Stomach (tissue), 19 donors: ENCODE measurements at places on chromosomes 5 and 9. TPM values are rescaled to one million over a fixed set of nuclear protein-coding genes. Genes with fewer than 3 reads are reported as not detected.
A peak's percentile ranks its signal among the peaks of the same experiment; 100 is the strongest.

DNA sequence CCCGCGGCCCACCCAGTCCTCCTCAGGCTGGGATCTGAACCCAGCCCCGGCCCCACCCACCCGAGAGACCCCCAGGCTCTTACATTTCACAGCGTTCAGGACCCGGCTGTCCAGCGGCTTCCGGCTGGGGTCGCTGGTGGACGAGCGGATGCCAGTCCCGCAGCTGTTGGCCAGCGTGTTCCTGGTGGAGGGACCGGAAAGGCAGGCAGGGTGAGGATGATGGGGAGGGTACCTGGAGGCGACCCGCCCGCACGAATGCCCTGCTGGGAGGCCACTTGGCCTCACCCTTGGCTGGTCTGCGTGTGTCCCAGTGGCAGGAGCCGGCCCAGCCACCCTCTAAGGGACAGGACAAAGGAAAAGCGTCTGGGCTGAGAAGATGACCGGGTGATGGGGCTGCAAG, 51.9 kb upstream of the UBAC1 start:
- H3K27ac ChIP-seq, result no peak overlapping the region
- DNase-seq, result no peak
- H3K4me3 ChIP-seq, result no peak overlapping the region
- peaks cover 78% of the 10 kb centered on the region for H3K36me3 ChIP-seq
- H3K27me3 ChIP-seq, result no peaks in the 10 kb centered on the region

DNA sequence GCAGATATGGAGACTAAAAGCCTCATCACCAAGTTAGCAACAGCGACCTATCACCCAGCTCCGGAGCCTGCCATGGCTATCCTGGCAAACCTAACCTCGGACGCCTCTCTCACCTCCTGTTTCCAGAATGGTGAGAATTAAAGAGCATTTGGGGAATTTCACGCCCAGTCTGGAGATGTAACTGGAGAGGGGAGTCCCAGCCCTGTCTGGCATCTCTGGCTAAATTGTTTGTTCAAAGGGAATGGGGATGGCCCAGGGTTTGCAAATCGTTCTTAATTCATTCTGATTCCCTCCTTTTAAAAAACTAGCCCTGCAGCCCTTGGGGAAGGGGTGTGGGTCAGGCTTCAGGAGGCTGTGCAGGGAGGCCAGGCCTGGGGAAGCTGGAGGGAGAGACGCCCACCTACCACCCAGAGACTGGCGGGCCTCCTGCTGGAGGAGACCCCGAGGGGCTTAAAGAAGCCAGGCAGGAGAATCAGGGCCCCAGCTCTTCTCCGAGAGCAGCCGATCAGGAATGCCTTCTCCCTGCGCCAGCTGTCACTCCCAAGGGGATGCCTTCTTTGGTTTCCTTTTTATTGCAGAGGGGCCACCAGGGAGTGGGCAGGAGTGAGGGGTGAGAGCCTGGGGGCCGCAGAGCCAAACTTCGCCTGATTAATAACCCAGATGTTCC, 964 bp upstream of the COL5A1 start:
- H3K27ac ChIP-seq, result peak overlapping the region; percentile 95
- H3K4me3 ChIP-seq, result peak overlapping the region; percentile 59
- H3K36me3 ChIP-seq, result no peaks in the 10 kb centered on the region
- H3K27me3 ChIP-seq, result peaks cover 45% of the 10 kb centered on the region
- H3K4me1 ChIP-seq, result peaks cover 20% of the 10 kb centered on the region

- H3K27me3 ChIP-seq, result no peaks in the 10 kb centered on the region
- peaks cover 9% of the 10 kb centered on the region for H3K4me1 ChIP-seq
- H3K27ac ChIP-seq, result peak overlapping the region; percentile 7
- H3K36me3 ChIP-seq, result no peaks in the 10 kb centered on the region
- no peak overlapping the region for H3K4me3 ChIP-seq
- DNase-seq, result peak; percentile 48
Observed at GRCh38 chr5:91219091-91219802, 163.9 kb downstream of the ARRDC3 start.

DNA sequence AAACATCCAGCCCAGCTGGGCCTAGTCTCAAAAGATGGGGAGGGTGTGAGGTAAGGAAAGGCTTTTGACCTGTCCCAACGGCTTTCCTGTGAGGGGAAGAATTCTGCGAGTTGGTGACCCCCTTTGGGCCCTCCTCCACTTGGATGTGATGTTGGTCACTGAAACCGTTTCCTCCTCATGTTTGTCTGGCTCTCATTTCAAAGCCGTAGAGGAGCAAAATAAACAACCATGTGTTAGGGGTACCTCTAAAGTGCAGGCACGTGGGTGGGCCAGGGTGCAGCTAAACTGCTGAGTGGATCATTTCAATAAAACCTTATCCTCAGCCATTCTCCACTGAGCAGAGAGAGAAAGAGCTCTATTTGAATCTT, 84.3 kb upstream of the MELK start:
- peak overlapping the region; percentile 99 for H3K4me3 ChIP-seq
- H3K36me3 ChIP-seq, result no peaks in the 10 kb centered on the region
- H3K27me3 ChIP-seq, result no peaks in the 10 kb centered on the region

DNA sequence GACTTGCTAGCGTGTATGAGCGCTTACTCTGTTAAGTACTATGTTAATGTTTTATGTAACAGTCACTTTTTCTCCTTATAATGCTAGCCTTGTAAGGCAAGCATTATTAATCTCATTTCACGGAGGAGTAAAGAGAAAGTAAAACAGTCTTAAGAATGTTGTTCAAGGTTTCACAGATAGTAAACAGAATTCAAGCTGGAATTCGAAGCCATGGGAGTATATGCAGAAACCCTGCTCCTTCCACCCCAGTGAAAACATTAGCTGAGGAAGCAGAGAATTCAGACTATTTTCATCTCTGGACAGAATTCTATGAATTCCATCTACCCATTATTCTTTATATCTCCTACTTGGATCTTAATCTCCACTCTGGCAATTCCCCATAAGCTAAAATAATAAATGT, 1028.3 kb upstream of the WWC1 start:
- no peaks in the 10 kb centered on the region for H3K4me1 ChIP-seq
- H3K27ac ChIP-seq, result no peak overlapping the region
- H3K4me3 ChIP-seq, result no peak overlapping the region
- H3K27me3 ChIP-seq, result no peaks in the 10 kb centered on the region
- no peaks in the 10 kb centered on the region for H3K36me3 ChIP-seq

GRCh38 chr5:170166101-170166500, 60.4 kb downstream of the FOXI1 start:
- H3K4me1 ChIP-seq, result no peaks in the 10 kb centered on the region
- no peak overlapping the region for H3K4me3 ChIP-seq
- no peaks in the 10 kb centered on the region for H3K27me3 ChIP-seq
- no peak for DNase-seq

DNA sequence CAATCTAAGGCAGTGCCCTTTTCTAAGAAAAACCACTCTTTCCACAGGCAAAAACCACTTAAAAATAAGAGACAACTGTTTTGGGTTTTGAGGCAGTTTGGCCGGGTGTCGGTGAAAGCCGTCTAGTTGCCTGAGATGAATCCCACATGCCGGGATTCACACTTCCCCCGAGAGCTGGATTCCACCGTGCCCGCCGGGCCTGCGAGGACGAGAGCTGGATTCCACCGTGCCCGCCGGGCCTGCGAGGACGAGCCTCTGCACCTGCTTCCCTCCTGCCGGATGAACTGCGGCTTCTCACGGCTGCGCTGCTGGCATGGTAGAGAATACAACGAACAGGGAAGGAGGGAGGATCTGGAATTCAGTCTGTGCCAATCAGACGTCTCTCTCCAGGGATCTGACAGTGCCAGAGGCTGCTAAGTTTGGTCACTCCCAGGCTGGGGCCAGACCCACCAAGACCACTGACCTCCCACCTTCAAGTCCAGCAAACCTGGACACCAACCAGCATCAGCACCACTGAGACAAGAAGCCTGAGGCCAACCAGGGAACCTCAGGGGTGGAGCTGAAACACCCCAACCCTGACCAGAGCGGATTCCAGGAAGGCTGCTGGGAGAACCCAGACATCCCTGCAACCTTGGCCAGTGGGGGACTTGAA, 23.0 kb downstream of the VAV2 start:
- peaks cover 30% of the 10 kb centered on the region for H3K4me1 ChIP-seq
- DNase-seq, result no peak

DNA sequence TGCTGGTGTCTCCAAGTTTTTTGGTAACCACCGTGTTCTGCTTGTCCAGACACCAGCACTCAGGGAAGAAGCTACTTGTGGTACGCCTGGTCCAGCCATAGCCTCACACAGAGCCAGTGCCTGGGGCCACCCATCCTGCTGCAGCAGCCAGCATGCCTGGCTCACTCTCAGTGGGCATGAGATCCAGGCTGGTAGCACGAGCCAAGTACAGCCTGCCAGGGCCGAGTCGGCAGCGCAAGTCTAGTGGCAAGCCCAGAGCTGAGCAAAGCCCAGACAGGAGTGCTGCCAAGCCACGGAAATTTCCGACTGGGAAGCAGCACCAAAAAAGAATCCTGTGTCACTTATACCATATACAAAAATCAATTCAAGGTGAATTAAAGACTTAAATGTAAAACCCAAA, 36.3 kb upstream of the FBXL17 start:
- no peaks in the 10 kb centered on the region for H3K4me1 ChIP-seq
- H3K4me3 ChIP-seq, result no peak overlapping the region
- H3K36me3 ChIP-seq, result no peaks in the 10 kb centered on the region
- peaks cover 5% of the 10 kb centered on the region for H3K27me3 ChIP-seq
- no peak for DNase-seq

GRCh38 chr9:16458696-16459420, 411.6 kb downstream of the BNC2 start:
- DNase-seq, result no peak
- no peaks in the 10 kb centered on the region for H3K36me3 ChIP-seq
- H3K27me3 ChIP-seq, result no peaks in the 10 kb centered on the region
- no peak overlapping the region for H3K4me3 ChIP-seq

GRCh38 chr5:53059281-53059680, 50.3 kb downstream of the MOCS2 start:
- no peak overlapping the region for H3K4me3 ChIP-seq
- no peak for DNase-seq
- no peaks in the 10 kb centered on the region for H3K27me3 ChIP-seq
- no peak overlapping the region for H3K27ac ChIP-seq
- peaks cover 24% of the 10 kb centered on the region for H3K36me3 ChIP-seq
- no peaks in the 10 kb centered on the region for H3K4me1 ChIP-seq

DNA sequence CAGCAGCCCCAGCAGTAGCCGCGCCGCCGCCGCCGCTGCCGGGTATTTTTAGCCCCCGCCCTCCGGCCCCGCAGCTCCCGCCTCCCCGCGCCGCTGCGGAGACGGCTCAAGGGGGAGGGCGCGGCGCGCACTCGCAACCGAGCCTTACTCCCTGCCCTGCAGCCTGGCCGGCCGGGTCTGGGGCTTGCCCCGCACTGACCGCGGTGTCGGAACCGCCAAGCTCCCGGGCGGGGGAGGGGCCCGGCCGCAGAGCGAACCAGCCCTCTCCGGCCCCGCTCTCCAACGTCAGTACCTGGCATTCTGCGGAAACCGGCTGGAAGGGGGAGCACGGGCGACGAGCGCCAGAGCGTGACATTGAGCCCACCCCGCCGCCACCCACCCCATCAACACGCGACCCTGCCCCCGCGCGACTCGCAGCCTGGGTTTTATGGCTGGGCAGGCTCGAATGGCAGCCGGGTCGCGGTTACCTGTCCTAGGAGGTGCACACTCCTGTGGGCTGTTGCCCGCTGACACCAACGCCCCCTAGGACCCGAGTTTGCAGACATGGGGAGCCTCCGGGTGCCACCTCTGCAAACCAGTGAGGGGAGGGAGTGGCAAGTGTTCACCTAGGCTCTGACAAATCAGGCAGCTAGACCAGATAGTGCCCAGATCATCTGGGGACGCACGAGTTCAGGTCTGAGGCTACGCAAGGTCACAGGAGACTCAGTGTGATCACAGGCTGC, at the start of gene ACSL6:
Gene ACSL6 (minus strand): TSS at position 37 of the 722 bp plus-strand sequence. CDS start 105 bp downstream, outside the sequence.
- H3K4me1 ChIP-seq, result peaks cover 11% of the 10 kb centered on the region
- H3K27me3 ChIP-seq, result no peaks in the 10 kb centered on the region
- no peaks in the 10 kb centered on the region for H3K36me3 ChIP-seq
- DNase-seq, result peak; percentile 72

- H3K36me3 ChIP-seq, result no peaks in the 10 kb centered on the region
- DNase-seq, result no peak
- no peaks in the 10 kb centered on the region for H3K27me3 ChIP-seq
- H3K4me1 ChIP-seq, result no peaks in the 10 kb centered on the region
- no peak overlapping the region for H3K27ac ChIP-seq
Observed at GRCh38 chr5:131147258-131147657, 17.8 kb downstream of the HINT1 start.

The XRCC4 gene
- polyA plus RNA-seq, result 3.9 TPM

The CCDC152 gene
- polyA plus RNA-seq, result 0.68 TPM

The ADAMTSL2 gene
- 1.3 TPM for polyA plus RNA-seq
